Hematopoietic multipotent progenitor cell treated with erythropoietin and hydrocortisone succinate and interleukin-3 and kit ligand, for 4 days (in vitro differentiated cells): ENCODE measurements at places on chromosomes 12 and 14.

DNA sequence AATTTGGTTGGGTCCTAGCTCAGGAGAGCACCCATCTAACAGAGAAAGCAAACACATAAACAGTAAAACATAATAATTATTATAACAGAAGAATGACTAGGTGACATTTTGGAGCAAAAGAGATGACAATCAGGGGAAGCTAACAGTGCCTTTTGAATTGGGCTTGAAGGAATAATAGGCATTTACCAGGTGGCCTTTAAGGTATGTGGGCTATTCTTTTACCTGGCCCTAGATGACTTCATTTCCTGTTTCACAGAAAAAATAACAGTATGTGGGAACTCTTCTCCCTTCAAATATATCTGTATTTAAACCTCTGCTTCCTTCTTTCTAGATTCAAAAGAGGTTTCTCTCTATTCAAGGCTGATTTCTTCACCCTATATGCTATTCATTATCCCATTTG, 3.8 kb downstream of the IRAK4 start:
- DNase-seq = no peak

GRCh38 chr14:61619494-61619893, 75.8 kb upstream of the HIF1A start:
- no peak for DNase-seq

DNA sequence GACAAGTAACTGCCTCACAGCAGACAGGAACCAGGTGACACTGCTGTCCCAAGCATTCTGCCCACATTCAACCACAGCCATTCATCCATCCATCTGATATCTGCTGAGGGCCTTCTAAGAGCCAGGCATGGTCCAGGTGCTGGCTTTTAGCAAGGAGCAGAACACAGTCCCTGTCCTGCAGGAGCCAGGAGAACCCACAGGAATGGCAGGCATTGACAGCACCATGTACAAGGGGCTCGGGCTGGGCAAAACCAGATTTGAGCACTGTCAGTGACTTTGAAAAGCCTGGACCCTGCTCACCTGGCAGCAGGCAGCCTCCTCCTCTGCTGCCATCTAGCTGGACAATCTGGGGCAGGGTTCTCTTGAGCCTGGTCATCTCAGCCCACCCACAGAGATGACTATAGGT, 137.0 kb downstream of the ZFP36L1 start:
- DNase-seq = no peak

DNA sequence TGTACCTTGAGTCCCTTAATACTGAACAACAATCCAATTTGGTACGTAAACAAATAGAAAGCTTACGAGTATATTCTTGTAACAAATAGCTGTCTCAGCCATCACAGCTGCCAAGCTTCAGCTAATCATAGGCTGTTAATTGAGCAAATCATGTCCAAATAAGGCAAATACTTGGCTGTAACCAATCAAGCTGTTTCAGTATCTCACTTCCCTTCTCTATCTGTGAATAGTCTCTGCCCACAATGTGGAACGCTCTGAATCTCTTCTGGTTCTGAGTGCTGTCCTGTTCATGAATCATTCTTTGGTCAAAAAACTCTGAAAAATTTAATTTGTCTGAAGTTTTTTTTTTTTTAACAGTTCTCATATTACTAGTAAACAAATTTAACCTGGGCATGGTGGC, 5.8 kb upstream of the NEMF start:
- peak; percentile 34 for DNase-seq

DNA sequence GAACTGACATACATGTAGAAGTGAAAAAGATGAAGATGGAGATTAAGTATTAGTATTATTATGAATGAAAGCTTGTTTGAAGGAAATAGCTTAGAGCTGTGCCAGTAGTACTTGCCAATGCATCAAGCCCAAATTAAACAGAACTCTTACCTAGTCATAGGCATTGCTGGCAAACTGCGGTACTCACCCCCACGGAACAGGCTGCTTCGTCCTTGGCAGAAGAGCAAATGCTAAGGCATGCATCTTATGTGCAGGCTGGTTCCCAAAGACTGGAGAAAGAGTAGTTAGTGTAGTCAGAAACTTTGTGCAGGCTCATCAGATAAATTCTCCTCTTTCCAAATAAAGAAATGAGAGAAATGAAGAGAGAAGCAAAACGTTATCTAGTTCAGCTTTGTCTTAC, 134.8 kb downstream of the CCDC59 start:
- DNase-seq = no peak

- no peak for DNase-seq
Measured at GRCh38 chr12:19506497-19506896, 67.2 kb downstream of the AEBP2 start.

- DNase-seq = no peak
Measured at GRCh38 chr12:2895511-2895910, 4.8 kb downstream of the TULP3 start.

DNA sequence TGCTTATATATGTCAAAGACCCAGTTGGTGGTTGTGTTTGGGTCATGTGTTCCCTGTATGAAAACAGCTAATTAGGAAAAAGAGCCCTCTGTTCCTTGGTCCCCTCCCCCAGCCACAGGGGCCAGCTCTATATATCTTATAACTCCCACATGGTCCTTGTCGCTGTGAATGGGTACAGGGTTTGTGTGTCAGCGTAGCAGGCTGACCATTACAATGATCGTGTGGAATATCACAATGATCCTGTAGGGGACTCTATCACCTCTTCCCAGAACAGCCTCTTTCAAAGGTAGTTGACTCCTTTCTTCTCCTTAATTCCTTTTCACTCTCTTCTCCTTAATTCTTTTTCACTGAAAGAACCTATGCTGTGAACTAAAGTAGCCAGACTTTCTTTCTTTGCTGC, 51.6 kb upstream of the RIC8B start:
- DNase-seq = no peak

GRCh38 chr12:131101703-131102492, 148.2 kb downstream of the ADGRD1 start:
- no peak for DNase-seq
